Head of caudate nucleus (tissue), 42 donors: ENCODE measurements at places on chromosomes 7 and 10.

DNA sequence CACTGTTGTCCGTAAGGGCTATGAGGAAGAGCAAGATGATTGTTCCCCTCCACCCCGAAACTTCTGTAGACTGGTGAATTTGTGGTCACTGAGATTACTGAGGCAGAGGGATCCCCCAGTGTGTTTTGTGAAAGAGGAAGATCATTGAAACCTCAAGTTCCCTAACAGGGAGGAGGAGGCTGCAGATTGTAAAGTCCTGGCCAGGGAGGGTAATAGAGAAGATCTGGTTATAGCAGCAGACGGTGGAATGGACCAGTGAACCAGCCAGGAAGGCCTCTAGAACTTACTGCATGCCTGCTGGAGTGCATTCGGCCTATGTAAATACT, 31.1 kb downstream of the LMTK2 start:
- DNase-seq: no peak

DNA sequence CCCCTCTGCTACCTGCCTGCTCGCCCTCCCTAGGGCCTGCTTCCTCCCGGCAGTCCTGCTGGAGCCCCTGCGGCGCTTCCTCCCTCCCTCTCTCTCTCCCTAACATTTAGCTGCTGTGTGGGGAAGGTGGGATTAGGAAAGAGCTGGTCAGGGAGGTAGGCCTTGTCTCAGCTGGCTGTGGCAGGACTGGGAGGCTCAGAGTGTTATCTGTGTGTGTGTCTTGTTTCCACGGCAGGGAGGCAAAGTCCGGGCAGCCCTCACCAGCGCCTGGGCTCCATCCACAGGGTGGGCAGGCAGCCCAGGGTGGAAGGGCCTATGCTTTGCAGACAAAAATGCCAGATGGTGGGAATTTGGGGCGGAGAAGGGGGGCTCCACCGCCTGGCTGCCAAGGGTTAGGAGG, 105.7 kb downstream of the RPS24 start:
- no peak for DNase-seq

DNA sequence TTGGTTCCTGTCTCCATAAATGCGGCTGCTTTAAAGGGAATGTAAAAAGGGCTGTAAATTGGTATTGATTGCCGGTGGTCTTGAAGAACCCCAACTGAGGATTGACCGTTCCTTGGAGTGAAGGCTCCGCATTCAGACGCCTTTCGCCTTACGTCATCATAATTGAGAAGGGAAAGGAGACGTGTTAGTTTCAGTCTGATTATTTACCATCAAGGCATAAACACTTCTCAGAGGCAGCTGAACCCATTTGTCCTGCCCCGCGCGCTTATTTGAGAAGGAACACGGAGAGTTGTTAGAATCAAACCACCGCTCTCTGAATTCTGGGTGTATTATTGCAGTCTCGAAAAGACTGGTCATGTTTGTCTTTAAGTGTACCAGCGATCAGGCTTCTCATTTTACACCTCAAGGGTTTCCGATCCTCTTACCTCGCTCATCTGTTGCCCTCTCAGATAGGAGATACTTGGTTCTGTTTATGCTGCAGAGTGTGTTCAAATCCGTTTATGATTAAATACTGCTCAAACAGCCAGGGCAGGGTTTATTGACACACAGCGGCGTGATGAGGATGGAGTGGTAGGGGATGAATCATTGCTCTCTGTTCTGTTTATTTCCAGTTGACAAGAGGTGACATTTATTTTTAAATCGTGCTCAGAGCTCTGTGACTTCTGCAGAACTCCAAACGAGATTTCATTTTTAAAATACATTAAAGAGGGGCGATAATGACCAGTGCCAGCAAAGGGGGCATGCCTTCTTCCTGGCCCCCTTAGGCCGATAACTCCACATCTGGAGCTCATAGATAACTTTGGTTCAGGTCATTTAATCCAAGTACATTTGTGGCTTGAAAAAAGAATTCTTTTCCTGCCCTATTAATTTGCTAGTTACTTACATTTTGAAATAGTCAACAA, 30.4 kb downstream of the FOXK1 start:
- no peak for DNase-seq

DNA sequence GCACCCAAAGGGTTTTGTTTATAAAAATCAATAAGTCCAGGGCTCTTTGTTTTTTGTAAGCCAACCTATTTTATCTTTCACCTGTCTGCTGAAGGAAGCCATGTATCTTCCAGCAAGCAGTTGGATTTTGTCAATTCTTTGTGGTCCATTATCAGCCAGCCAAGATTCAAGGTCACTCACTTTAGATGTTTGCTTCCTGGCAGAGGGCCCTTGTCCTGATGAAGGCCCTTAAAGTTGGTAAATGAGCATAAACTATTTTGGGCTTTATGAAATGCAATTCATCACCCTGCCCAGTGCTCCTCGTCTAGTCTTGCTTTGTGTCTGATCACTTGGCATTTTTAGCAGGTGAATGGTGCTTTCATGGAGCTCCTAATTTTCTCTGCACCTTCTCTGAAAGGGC, 1004.2 kb downstream of the GRID1 start:
- no peak for DNase-seq

DNA sequence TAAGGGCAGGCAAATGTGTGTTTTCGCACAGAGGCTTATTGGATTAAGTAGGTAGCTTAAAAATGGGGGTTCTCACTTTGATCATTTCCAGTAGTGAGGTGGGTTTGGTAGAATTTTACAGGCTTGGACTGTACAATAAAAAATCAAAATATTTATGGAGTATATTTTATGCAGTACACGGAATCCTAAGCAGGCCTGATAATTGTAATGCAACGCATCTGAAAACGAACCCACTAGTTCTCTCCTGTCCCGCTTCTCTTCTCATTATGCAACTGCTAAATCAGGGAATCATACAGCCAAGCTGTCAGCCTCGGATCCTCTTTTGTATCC, 377 bp upstream of the POLR1F start:
- DNase-seq: no peak

DNA sequence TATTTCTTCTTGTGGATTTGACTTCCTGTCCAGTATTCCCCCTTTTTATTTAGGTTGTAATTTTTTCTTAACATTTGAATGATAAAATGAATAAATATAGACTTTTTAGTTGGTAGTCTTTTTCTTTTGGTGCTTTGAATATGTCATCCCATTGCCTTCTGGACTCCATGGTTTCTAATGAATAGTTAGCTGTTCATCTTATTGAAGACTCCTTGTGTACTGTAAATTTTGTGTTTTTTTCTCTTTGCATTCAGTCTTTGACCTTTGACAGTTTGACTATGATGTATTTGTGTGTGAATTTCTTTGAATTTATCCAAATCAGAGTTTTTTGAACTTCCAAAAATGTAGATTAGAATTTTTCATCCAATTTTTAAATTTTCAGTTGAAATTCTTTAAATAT, 554.3 kb downstream of the NRG3 start:
- no peak for DNase-seq

DNA sequence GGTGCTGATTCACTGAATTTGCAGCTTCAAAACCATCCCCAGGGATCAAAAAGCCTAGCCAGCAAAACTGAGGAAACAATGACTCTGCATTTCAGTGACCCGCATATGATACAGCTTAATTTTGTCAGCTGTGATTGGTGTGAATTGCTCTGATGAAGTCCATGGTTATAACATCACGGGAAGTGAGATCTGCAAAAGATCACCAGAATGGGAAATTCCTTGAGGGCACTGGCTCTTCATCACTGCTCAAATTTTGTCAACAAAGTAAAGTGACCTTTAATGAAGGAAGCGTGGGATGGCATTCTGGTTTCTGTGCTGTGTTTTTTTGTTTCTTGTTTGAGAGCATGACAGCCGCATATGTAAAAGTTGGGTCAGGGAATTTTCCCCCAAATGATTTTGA, 745.9 kb downstream of the GATA3 start:
- no peak for DNase-seq

GRCh38 chr10:63922468-63923284, 401.5 kb downstream of the REEP3 start:
- DNase-seq: no peak

DNA sequence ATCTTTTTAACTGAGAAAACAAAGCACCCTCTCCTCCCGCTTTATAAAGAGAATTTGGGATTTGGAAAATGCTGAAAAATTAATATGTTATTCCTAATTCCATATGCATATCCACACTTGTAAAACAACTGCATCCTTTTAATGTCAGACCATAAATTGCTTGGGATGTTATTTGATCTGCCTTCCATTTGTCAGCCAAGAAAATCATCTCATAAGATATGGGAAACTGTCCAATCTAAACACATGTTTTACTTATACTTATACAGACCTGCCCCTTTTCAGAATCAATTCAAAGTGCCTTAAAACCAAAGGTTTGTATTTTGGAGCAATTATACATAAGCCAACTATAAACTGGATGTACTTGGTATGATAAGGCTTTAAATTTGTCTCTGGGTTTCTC, 595.5 kb upstream of the PFKP start:
- DNase-seq: no peak

DNA sequence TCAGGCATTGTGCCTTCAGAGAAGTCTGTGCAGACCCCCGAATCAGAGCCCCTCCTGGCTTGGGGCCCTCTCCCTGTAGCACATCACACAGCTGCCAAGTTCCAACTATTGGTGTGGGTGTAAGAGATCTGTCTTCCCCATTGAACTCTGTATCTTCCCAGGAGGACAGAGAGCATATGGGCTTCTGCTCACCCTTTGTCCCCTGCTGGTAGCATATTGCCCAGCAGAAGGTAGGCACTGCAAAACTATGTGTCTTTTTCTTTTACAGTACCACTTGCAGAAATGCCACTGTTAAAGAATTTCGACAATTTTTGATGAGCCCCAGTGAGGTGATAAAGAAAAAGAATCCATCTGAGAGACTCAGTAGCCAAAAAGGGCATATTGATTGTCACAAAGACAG, 59.6 kb downstream of the NPY start:
- DNase-seq: no peak

DNA sequence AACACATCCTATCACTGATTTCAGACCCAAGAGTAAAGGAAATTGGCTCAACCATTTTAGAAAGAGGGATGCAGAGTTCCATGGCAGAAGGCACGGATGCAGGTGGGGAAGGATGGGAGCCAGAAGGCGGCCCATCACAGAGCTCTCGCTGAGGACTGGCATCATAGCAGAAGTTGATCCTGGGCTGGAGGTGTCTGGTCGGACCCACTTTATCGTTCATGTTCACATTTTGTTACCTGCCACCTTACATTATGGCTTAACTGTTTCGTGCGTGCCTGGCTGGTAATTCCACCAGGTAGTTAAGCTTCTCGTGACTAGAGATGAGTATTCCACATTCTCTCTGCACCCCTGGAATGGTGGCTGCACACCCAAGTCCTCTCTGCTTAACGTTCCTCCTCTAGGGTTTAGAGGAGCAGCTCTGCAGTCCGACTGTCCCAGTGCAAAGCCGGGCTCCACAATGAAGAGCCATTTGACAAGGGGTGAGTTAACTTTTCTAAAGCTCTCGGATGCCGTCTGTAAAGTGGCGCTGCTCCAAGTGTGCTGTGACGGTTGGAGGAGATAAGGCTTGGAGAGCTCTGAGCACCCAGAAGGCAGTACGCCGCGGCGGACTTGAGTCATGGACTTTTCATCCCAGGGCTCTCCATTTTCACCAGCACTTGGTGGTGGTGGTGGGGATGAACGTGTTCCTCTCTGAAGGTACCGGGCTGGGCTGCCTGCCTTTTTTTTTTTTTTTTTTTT, 157.1 kb upstream of the SHH start:
- DNase-seq: peak; percentile 27

- no peak for DNase-seq
These were observed 7.7 kb downstream of the NACAD start for GRCh38 chr7:45080958-45081669.

- peak; percentile 15 for DNase-seq
These were observed 315.6 kb downstream of the DNAJB6 start for GRCh38 chr7:157652161-157652953.

GRCh38 chr7:157497744-157498651, 161.2 kb downstream of the DNAJB6 start:
- no peak for DNase-seq

DNA sequence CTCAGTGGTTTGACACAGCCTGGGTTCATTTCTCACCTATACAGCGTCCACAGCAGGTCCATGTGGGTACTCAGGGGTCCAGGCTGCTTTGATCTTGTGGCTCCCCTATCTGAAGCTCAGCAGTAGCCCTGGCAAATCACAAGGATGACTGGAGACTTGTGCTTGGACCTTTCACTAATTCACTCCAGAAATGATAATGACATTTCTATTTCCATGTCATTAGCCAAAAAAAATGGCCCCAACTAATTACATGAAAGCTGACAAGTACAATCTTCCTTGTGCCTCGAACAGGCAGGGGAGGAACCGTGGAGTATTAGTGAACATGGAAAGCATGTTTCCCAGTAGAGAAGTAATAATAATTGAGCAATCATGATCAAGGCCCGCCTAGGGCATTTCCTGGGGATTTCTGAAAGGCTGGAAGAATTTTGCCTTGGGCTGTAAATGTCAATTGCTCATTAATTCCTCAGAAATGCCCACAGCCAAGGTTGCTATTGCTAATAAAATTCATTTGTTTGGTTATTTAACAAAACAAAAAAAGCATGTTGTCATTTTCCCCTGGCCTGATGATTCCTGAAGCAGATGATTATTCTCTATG, 586.1 kb downstream of the SDK1 start:
- DNase-seq: no peak

- DNase-seq: no peak
These were observed 83.0 kb downstream of the ABCB5 start for GRCh38 chr7:20698469-20698868.

DNA sequence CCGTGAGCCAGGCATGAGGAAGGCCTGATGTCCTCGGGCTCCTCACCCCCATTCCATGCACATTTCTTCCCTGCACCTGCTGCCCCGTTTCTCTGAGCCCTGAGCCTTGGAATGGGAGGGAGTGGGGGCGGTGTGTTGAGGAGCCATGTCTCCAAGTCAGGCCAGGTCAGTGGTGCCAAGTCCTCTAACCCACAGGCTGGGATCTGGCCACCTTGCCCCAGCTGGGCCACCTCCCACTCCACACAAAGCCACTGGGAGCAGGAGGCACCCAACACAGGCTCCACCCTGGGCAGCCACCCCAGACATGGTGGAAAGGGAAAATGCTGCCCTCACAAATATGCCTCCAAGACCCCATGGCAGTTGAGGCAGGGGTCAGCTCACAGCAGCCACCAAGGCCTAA, 27.7 kb downstream of the ZCCHC24 start:
- no peak for DNase-seq

DNA sequence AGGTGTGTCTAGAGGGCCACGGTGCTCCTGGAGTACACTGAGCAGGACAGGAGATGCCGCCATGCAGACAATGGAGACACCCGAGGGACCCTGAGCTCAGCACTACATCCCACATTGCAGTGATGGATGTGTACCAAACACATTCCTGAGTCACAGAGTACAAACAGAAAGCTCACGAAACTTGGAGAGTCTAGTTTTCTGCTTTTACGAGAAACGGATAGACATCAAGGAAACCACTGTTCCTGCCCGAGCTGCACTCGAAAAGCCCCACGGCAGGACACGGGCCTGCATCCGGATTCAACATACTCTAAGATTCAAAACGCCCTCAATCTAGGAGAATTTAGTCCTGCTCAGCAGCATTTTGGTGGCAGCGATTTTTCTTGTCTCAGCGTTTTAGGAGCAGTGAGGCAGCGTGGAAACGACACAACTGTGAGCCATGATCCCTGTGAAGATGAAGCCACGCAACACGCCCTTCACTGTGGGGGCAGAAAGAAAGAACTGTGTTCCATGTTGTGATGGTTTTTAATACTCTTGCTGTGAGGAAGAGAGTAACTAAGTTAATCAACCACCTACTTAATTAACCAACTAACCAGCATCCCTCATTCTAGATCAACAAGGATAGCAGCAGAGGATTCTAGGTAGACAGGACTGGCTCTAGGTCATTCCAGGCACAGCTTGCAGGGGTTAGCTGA, 3.2 kb downstream of the TNS3 start:
- DNase-seq: no peak
